HTR-8/SVneo (cell line): ENCODE measurements at places on chromosomes 7 and 10.

- DNase-seq = no peak
These were observed 266.1 kb downstream of the GLI3 start for GRCh38 chr7:41970941-41971340.

DNA sequence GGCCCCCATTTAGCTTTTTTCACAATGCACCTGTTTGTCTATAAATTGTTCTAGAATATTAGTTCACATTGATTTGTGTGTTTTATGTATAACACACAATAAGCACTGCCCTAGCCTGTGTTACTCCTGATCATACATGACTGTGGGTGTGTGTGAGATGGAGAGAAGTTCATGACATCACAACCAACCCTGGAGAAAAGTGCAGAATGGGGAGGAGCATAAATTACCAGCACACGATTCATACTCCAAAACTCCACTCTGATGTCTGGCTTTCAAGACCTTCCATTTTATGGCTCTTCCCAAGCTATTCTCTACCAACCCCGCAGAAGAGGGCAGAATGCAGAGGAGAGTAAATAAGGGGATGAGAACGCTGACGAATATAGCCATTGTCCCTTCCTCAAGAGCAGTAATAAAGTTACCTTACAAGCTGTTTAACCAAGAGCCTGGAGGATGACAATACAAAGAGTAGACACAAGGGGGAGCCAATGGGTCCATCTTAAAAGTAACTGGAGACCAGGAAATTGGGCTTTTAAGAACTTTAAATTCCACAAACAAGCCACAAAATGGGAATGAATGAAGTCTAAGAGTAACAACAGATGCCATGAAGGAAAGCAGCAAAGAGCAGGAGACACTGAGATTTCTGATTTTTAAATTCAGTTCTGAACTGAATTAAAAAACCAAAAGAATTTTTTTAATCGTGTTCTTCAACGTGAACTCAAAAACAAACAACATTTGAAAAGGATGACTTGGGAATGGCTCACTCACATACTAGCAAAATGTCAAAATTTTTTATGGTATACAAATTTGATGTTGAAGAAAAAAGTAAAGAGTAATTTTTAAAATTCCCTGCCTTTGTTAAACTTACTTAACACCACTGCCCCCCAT is 159.6 kb downstream of the PARD3 start:
- peak; percentile 67 for DNase-seq

DNA sequence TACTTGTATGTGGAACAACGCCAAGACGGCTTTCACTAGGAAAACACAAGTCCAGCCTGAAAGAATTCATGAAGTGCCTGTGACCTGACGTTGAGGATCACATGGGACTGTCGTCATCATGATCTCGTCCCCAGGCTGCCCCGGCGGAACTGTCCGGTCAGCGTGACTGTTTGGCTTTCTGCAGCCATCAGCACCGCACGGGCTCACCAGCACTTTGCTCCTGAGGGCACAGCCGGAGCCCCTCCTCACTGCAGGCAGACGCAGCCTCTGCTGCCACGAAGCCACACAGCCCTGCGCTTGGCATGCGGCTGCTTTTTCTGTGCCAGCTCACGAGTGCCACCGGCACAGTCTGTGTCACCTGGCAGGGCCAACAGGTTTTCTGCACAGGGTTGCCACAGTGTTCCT is 9.4 kb upstream of the GET4 start:
- DNase-seq = no peak

DNA sequence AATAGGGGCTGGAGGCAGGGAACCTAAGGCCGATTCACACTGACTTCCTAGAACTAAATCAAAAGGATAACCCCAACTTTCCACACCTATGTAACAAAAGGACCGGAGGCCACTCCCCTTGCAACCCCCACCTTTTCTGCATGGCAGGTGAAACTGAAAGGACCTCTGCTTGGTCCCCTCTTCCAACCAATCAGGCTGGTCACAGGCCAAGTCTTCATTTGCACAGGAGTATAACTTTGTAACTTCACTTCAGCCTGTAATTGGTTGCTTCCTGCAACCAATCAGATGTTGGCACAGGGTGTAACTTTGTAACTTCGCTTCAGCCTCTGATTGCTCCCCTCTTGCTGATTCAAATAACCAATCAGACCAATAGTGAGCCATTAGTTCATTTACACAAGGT is 190.0 kb downstream of the FAM107B start:
- DNase-seq = no peak

- no peak for DNase-seq
These were observed 22.4 kb upstream of the ZNF107 start for GRCh38 chr7:64643566-64643965.

GRCh38 chr7:47477191-47478016 is 104.5 kb downstream of the TNS3 start:
- no peak for DNase-seq

GRCh38 chr7:24923172-24923865 is 56.7 kb downstream of the OSBPL3 start:
- no peak for DNase-seq

DNA sequence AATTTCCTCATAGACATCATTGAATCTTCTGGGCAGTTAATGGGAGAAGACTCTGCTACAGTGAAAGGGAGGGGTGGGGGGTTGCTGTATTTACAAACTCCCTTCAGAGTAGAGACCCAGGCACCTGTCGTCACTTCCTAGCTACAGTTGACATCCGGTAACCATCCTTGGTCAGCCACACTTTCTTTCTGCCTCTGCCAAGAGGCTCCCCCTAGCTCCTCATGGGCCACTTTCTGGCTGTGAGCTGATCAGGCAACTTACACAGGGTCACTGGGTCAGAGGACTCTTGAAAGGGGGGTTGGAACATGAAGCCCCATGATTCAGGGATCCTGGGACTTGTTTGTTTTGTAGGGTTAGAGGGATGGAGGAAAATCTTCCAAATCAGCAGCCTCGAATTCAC is 1.2 kb downstream of the TECPR1 start:
- DNase-seq = no peak

DNA sequence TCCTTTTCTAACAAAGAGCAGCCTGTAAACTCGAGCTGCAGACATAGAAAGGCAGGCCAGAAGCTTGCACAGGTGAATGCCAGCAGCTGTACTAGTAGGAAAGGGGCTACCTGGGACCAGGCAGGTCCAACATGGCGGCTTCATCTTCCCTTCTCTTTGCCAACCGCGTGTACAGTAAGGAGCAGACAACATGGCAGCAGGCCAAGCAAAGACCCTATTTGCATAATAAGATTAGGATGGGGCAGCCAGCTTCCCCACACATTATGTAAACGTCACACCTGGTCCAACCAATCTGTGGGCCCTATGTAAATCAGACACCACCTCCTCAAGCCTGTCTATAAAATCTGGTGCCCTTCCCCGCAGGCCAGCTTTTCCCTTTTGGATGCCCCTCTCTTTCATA is 1186.5 kb upstream of the AUTS2 start:
- DNase-seq = no peak

DNA sequence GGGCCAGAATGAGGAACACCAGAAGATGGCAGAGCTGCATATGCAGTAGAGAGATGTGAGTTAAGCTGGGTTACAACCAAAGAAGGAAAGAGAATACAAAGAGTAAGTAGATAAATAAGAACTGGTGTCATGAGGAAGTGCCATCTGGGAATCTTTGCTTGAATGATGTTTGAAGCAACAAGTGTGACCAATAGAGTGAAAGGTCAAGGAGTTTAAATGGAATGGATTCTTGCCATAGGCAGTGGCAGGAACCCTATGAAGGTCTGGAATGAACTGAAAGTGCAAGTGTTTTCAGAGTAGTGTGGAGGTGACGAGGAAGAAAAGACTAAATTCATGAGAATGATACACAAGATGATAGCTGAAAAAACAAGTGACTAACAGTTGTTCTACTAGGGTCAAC is 21.6 kb downstream of the MEST start:
- no peak for DNase-seq

- DNase-seq = no peak
These were observed 21.1 kb upstream of the EZH2 start for GRCh38 chr7:148905093-148905666.

GRCh38 chr7:22831602-22832305 is 9.1 kb upstream of the TOMM7 start:
- no peak for DNase-seq

GRCh38 chr10:19971343-19972052 is 155.3 kb downstream of the PLXDC2 start:
- DNase-seq = no peak
